Lower lobe of right lung (tissue), 2 donors: ENCODE measurements at places on chromosomes 16 and 17. TPM values are rescaled to one million over a fixed set of nuclear protein-coding genes. Genes with fewer than 3 reads are reported as not detected.

GRCh38 chr17:64772845-64773299 is 110.8 kb upstream of the SMURF2 start:
- no peak for DNase-seq
- no peaks in the 10 kb centered on the region for H3K27me3 ChIP-seq
- no peak overlapping the region for H3K27ac ChIP-seq
- H3K4me1 ChIP-seq, result peaks cover 49% of the 10 kb centered on the region
- peaks cover 15% of the 10 kb centered on the region for H3K36me3 ChIP-seq

DNA sequence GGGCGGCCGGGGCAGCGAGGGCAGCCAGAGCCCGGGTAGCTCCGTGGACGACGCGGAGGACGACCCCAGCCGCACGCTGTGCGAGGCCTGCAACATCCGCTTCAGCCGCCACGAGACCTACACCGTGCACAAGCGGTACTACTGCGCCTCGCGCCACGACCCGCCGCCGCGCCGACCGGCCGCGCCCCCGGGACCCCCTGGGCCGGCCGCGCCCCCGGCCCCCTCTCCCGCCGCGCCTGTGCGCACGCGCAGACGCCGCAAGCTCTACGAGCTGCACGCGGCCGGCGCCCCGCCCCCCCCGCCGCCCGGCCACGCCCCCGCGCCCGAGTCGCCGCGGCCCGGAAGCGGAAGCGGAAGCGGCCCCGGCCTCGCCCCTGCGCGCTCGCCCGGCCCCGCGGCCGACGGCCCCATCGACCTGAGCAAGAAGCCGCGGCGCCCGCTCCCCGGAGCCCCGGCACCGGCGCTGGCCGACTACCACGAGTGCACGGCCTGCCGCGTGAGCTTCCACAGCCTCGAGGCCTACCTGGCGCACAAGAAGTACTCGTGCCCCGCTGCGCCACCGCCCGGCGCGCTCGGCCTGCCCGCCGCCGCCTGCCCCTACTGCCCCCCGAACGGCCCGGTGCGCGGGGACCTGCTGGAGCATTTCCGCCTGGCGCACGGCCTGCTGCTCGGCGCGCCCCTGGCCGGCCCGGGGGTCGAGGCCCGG is 36.1 kb upstream of the ZC3H18 start:
- H3K27ac ChIP-seq, result peak overlapping the region; percentile 88
- DNase-seq, result peak; percentile 85
- peaks cover 14% of the 10 kb centered on the region for H3K4me1 ChIP-seq
- H3K27me3 ChIP-seq, result peaks cover 9% of the 10 kb centered on the region
- H3K4me3 ChIP-seq, result peak overlapping the region; percentile 72

NSF gene
- 52.7 TPM for total RNA-seq

- H3K27me3 ChIP-seq, result peaks cover 7% of the 10 kb centered on the region
- no peak overlapping the region for H3K27ac ChIP-seq
- no peak for DNase-seq
- no peaks in the 10 kb centered on the region for H3K36me3 ChIP-seq
- no peaks in the 10 kb centered on the region for H3K4me1 ChIP-seq
These were observed 17.3 kb upstream of the C16orf74 start for GRCh38 chr16:85768199-85768598.

CHST4 gene
- total RNA-seq, result 0.27 TPM

DNA sequence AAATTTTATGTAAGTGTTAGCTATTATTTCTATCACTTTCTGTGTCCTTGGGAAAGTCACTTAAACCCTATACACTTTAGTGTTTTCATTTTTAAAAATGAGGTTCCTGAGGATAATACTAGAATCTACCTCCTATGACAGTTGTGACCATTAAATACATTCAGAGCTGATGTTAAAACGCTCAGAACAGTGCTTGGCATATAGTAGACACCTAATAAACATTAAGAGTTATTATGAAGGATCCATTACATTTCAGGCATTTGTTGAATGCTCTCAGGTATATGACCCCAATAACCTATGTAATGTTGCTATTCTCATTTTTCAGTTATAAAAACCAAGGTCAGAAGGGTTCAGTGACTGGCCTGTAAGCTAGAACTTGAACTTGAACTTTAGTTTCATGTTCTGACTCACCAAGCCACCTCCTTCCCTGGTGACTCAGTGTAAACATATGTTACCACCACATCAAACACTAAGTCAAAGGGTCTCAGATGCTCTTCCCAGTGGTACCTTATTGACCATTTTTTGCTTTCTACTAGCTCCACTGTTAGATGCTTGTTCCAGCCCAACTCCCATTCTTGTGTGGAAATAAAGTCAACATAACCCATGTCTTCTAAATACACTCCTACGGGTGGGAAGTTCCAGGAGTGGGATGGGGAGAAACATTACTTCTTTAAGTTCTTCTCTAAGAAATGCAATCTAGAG is 47.6 kb downstream of the HSD17B2 start:
- H3K36me3 ChIP-seq, result no peaks in the 10 kb centered on the region
- H3K27ac ChIP-seq, result no peak overlapping the region
- H3K27me3 ChIP-seq, result no peaks in the 10 kb centered on the region
- no peak overlapping the region for H3K4me3 ChIP-seq
- no peak for DNase-seq

DNA sequence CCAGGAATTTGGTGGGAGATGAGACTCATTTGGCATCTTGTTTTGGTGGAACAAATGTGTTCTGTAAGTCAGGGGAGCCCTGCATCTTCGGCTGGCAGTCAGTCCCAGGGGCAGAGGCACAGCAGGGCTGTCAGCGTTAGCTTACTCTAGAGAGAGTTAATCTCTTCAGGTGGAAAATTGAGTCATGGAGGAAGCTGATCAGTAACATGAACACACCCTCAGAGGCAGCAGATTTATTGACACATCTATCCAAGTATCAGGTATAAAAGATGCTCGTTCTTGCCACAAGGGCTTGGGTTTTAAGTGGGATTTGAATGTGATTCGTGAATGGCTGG is 55.2 kb downstream of the EPN2 start:
- DNase-seq, result no peak
- H3K4me3 ChIP-seq, result no peak overlapping the region
- H3K27me3 ChIP-seq, result no peaks in the 10 kb centered on the region

DNA sequence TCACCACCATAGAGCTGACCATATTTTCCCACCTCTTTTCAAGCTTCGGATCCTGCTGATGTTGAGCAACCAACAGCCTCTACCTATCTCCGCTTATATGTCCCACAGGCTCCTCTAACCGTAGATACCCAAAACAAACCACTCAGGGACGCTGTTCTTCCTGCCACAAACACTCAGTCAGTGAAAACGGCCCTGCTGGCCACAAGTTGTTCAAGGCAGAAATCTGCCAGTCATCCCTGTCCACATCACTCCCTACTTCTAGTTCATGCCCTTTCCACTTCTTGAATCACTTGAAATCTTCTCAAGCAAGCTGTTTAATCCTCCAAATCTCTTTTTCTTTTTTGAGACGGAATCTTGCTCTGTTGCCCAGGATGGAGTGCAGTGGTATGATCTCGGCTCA is 7.9 kb downstream of the RABEP2 start:
- H3K4me3 ChIP-seq, result no peak overlapping the region
- no peak for DNase-seq
- no peaks in the 10 kb centered on the region for H3K27me3 ChIP-seq
- peaks cover 74% of the 10 kb centered on the region for H3K36me3 ChIP-seq

RPRML gene
- total RNA-seq, result not detected

- no peaks in the 10 kb centered on the region for H3K27me3 ChIP-seq
- H3K36me3 ChIP-seq, result peaks cover 25% of the 10 kb centered on the region
- peak overlapping the region; percentile 95 for H3K4me3 ChIP-seq
- peaks cover 28% of the 10 kb centered on the region for H3K4me1 ChIP-seq
- peak overlapping the region; percentile 100 for H3K27ac ChIP-seq
These were observed 1.1 kb downstream of the NDEL1 start for GRCh38 chr17:8436844-8437171.

GRCh38 chr17:5610956-5611355 is 26.6 kb upstream of the NLRP1 start:
- H3K27me3 ChIP-seq, result peaks cover 19% of the 10 kb centered on the region
- H3K36me3 ChIP-seq, result no peaks in the 10 kb centered on the region
- no peaks in the 10 kb centered on the region for H3K4me1 ChIP-seq
- H3K4me3 ChIP-seq, result no peak overlapping the region
- H3K27ac ChIP-seq, result no peak overlapping the region

- H3K36me3 ChIP-seq, result no peaks in the 10 kb centered on the region
- H3K4me3 ChIP-seq, result no peak overlapping the region
- no peak for DNase-seq
- no peak overlapping the region for H3K27ac ChIP-seq
- H3K27me3 ChIP-seq, result peaks cover 5% of the 10 kb centered on the region
These were observed 74.1 kb downstream of the NTN1 start for GRCh38 chr17:9095390-9095789.

NPIPA5 gene
- total RNA-seq, result 12.3 TPM

- H3K27ac ChIP-seq, result no peak overlapping the region
- H3K27me3 ChIP-seq, result no peaks in the 10 kb centered on the region
- no peaks in the 10 kb centered on the region for H3K4me1 ChIP-seq
- H3K36me3 ChIP-seq, result no peaks in the 10 kb centered on the region
- H3K4me3 ChIP-seq, result no peak overlapping the region
These were observed 35.2 kb upstream of the KIFC3 start for GRCh38 chr16:57837305-57838125.

MT1F gene
- 12.6 TPM for total RNA-seq

DNA sequence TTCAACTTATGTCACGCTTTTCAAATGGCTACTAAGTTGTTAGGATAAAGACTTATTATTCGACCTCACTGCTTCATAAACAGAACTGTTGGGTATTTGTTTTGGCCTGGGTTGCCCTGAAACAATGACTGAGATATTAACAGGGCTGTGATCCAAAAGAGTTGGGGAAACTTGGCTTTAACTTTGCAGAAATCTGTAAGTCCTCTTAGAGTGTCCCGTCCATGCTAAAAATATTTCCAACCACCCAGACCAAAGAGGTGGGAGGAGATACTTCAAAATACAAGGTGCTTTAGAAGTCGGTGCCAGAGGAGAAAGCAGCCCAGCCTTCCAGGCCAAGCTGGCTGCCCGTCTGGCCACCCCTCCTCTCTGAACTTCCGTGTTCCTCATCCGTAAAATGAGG is 16.1 kb upstream of the SPATA32 start:
- no peak for DNase-seq
- peaks cover 35% of the 10 kb centered on the region for H3K4me1 ChIP-seq

- no peak for DNase-seq
- no peak overlapping the region for H3K27ac ChIP-seq
These were observed 68.9 kb upstream of the MSI2 start for GRCh38 chr17:57187391-57187790.

DNA sequence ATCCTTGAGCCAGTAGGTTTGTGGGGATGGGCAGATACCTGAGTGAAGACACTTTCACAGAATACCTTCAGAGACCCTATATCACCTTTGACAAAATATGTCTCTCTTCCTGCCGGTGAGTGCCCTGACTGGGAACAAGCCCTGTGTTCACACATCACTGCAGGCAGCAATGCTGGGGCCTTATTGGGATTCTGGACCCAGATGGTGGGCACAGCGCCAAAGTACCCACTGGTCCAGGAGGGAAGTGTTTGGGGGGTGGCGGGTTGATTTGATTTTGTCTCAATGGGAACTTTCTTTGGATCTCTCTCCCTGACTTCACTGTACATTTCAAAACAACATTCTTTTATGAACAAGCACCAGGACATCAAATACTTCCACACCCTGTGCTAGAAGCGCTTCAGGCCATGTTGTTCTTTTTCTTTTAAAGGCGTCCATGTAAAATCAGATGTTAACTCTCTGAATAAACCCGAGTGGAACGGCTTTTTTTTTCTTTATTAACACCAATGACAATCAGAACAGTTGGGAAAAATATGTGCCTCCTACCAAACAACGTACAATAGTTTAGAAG is 62.4 kb upstream of the AKTIP start:
- H3K4me3 ChIP-seq, result no peak overlapping the region
- no peaks in the 10 kb centered on the region for H3K4me1 ChIP-seq
- no peak overlapping the region for H3K27ac ChIP-seq
- DNase-seq, result no peak

GRCh38 chr17:7677388-7678067 is 9.8 kb downstream of the TP53 start:
- no peak overlapping the region for H3K4me3 ChIP-seq
- H3K4me1 ChIP-seq, result no peaks in the 10 kb centered on the region
- H3K27me3 ChIP-seq, result no peaks in the 10 kb centered on the region
- no peak for DNase-seq
- H3K36me3 ChIP-seq, result peaks cover 37% of the 10 kb centered on the region

- no peaks in the 10 kb centered on the region for H3K27me3 ChIP-seq
- DNase-seq, result no peak
- no peak overlapping the region for H3K4me3 ChIP-seq
- H3K4me1 ChIP-seq, result peaks cover 20% of the 10 kb centered on the region
These were observed 4.0 kb downstream of the C1QBP start for GRCh38 chr17:5434984-5435383.
